Glomerular endothelial cell (primary cell): ENCODE measurements at places on chromosomes 11 and 22. TPM values are rescaled to one million over a fixed set of nuclear protein-coding genes. Genes with fewer than 3 reads are reported as not detected.

DNA sequence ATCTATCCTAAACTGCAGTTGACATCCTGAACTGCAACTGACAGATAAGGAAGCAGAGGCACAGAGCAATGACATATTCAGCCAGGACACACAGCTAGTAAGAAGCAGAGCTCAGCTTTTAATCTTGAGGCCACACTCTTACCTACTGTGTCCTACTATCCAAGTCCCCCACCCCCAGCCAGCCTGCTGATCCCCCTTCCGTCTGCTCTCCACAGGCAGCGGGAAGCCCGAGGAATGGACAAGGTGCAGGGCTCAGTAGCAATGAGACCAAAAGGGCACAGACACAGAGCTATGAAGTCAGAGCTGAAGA, 4.3 kb downstream of the POLR3H start:
- no peak for DNase-seq

- no peak for DNase-seq
Measured at GRCh38 chr22:20137671-20138416, 6.2 kb downstream of the ZDHHC8 start.

GRCh38 chr22:24845041-24845898, 39.3 kb downstream of the SGSM1 start:
- no peak for DNase-seq

GRCh38 chr11:31815711-31816467, 4.8 kb upstream of the PAX6 start:
- DNase-seq, result no peak

DNA sequence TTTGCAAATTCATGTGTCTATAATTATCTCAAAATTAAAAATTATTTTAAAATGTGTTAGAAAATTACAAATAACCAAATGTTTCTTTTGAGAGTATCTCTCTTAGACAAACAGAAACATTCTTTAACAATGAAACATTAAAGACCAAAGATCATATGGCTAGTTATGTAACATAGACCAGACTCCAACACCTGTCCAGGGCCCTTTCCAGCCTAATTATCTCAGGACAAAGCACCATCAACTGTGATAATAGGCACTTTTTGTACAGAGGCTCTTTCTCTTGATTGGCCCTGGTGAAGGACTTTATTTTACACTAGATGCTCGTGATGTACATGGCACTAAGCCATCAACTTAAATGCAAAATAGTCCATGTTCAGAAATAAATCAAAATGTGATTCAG, 5.0 kb upstream of the PLEKHA7 start:
- DNase-seq, result no peak

DNA sequence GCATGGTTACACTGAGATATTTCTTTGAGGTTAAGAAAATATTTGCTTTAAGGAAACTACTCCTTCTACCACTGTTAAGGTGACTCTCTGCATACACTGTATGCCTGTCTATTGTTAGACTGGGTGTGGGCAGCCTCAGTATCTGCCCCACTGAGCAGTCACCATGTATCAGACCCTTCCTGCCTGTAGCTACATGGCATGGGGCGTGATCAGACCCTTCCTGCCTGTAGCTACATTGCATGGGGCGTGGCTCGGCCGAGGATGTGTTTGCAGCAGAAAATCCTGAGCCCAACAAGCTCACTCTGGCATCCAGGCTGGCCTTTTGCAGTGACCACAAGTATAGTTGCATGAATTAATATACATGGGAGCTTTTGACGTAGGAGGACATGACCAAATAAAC, 669.4 kb downstream of the OPCML start:
- no peak for DNase-seq

The THRSP gene
- not detected in 2 replicates for total RNA-seq

DNA sequence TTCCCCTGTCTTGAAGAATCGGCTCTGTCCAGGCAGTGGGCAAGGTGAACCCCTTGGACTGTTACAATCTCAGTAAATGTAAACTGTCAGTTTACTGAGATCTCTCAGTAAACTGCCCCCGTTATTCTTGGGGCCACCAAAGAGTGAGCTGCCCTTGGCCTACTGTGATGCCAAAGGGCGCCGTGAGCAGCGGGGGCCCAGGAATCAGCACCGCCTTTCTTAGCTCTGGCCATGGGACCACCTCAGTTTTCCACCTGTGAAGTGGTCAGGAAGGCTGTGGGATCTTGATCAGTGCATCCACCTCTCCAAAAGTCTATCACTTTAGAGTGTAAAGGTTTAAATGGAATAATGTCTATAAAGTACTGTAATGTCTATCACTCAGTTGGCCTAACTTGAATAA, 57.1 kb downstream of the THAP12 start:
- no peak for DNase-seq

- DNase-seq, result no peak
Measured at GRCh38 chr11:46242041-46242951, 35.2 kb upstream of the CREB3L1 start.

The GRAP2 gene
- not detected in 2 replicates for total RNA-seq

- no peak for DNase-seq
Measured at GRCh38 chr11:66419825-66420224, 1.0 kb upstream of the NPAS4 start.

DNA sequence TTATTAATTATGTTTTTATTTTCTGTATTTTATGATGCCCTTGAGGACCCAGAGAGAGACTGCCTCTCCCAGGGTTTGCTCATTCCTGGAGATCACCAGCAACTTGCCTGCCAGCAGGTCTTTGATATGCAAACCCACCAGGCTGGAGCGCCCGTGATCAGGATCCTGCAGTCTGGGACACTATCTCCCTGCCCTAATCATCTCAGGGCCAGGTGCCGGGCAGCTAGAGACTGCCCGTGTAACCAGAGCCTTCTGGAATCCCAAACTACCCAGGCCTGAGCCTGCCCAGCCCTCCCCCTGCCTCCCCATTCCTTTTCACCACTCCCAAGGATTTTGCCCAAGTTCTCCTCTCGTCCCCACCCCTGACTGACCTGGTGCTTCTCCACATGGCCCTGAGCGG, 52.2 kb upstream of the B3GAT1 start:
- DNase-seq, result no peak

The OR8A1 gene
- not detected in 2 replicates for total RNA-seq

DNA sequence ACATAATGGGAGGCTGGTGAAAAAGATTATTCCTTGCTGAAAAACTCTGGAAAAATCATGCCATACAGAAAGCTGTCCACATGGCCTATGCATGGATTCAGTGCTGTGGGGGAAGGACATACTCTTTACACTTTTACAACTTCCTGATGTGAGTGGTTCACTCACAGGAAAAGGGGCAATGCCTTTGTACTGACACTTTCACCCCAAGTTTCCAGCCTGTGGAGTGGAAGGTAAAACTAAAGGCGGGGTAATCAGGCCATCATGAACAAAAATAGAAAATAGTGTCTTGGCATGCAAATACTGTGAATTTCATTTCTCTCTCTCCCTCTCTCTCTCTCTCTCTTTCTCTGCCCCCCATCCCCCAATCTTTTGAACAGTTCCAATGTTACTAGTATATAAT, 281.8 kb downstream of the ETS1 start:
- DNase-seq, result no peak

The OR5AS1 gene
- total RNA-seq, result not detected in 2 replicates

- DNase-seq, result no peak
Measured at GRCh38 chr11:63907063-63907462, 9.9 kb downstream of the RCOR2 start.

DNA sequence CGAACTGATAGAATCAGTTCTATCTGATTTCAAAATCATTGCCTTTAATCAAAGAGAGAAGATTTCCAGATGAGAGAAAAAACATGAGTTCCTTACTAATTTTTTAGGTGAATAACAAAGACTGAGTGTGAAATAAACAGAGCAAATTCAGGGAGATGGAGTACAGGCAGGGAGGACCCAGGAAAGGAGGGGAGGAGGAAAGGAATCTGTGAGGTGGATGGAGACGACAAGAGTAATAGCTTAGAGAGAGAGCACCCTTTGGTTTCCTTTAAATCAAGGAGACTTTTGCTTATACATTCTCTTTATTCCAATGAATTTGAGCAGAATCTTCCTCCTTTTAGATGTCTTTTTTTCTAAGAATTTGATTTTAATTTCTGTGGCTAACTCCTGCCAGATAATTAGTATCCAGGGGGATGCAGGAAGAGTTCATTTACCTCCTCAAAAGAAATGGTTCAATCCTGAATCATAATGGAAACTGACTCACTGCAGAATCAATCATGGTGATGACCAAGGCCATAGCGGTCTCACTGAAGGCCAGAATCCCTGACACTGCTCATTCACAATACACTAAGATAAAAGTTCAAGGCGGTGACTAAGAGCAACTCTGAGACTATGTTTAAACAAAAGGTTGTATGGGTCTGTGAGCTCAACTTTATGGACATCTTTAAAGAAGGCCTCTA, 234.0 kb upstream of the ZC3H12C start:
- DNase-seq, result peak; percentile 66

GRCh38 chr11:103878646-103879045, 157.8 kb upstream of the DDI1 start:
- no peak for DNase-seq

- no peak for DNase-seq
Measured at GRCh38 chr11:131944736-131945135, 574.3 kb downstream of the NTM start.

GRCh38 chr22:31337178-31337577, 9.0 kb downstream of the PATZ1 start:
- DNase-seq, result no peak

GRCh38 chr11:34640050-34640923, 19.4 kb downstream of the EHF start:
- DNase-seq, result no peak

DNA sequence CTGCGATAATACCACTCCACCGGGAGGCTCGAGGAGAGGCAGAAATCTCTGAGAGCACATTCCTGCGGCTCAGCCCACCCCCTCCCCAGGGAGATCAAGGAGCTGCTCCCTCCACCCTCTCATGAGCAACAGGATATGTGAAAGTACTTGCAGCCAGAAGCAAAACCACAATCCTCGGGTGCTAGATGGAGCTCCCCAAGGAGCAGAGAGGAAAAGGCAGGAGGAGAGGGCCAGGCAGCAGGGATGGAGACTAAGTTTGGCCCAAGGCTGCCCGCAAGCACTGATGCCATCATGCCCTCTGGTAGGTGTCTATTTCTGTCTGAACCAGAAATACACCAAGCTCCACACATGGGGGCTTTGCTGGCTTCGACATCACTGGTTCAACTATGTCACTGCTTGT, 22.3 kb downstream of the VPS37C start:
- no peak for DNase-seq

DNA sequence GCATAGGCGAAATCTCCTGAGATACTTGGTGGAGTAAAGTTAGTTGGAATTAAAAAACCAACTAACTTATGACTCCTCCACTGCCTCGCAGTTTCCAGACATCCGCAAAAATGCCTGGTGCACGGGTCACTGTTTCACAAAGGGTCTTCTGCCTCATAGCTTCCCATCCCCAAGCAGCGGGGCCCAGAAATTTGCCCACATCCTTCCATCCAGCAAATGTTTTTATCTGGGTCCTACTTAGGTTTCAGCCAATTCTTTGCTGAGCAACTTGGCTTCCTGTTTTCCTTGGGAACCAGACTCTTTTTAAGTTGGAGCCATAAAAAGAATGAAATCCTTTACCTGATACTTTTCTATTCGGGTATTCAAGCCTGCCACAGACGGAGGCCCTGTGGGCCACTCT, 36.2 kb downstream of the FZD4 start:
- DNase-seq, result no peak

DNA sequence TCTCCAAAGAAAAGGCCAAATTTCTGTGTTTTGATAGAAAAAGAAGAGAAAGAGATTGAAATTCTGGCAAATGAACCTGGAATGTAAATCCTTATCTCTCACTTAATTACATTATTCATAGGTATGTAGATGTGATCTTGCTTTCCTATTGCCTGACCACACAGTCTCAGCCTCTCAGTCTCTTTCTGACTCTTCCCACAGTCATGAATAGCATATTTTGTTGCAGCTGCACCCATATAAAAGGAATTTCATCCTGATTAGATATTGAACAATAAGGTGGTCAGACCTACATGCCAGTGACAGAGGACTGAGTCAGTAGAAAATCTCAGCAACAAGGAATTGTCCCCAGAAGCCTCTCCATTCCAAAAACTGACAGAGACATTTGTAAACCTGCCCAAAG, 62.9 kb upstream of the LRRC4C start:
- no peak for DNase-seq

DNA sequence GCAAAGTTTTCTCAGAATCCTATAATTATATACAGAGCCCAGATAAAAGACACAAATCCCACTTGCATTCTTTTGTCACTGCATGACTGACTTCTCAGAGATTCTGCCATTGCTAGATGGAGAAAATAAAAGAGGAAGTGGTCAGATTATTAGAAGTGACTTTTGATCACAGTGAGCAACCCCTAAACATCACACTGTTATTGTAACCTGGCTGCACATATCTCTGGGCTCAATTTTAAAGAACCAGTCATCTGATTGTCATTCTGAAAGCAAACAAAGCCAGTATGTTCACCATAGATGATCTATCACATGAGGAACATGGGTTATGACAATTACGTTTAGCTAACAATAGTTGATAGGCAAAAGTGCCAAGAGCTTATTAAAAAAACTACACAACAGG, 47.8 kb downstream of the COPB1 start:
- no peak for DNase-seq

The HOATZ gene
- total RNA-seq, result not detected in 2 replicates

DNA sequence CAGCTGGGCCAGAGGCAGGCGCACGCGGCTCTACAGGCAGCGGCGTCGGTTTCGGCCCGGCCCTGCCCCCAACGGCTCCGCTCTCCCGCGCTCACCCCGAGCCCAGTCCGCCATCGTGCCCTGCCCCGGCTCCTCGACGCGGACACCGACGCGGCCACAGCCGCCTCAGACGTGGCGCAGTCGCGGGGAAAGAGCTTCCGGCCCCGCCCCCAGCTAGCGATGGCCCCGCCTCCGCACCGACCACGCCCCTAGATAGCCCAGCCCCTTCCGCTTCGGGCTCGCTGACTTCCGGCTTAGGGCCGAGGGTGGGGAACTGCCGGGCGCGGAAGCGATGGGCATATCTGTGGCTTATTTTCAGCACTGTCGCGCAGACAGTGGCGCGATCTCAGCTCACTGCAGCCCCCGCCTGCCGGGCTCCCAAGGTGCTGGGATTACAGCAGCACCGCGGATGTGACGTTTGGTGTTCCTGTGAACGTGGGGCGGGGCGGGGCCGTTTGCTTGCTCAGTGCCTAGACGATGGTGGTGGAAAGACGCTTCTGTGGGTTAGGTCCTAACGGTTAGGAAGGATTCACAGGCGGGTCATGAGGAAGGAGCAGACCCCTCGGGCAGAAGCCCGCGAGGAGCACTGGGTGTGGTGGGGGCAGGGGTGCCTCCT, at the start of the genes BET1L and RIC8A:
Gene BET1L (minus strand): TSS at position 192 of the 655 bp plus-strand sequence. CDS start 78 bp downstream, at position 114.
Gene RIC8A (plus strand): TSS at position 501 of the 655 bp plus-strand sequence. CDS start 1,147 bp downstream, outside the sequence.
- DNase-seq, result peak; percentile 65

- DNase-seq, result peak; percentile 23
Measured at GRCh38 chr22:35306350-35306967, 6.8 kb downstream of the TOM1 start.

- DNase-seq, result no peak
Measured at GRCh38 chr22:32341122-32341740, 16.4 kb upstream of the RFPL3 start.
